Stomach (tissue), 19 donors: ENCODE measurements at places on chromosomes 6 and 20.

DNA sequence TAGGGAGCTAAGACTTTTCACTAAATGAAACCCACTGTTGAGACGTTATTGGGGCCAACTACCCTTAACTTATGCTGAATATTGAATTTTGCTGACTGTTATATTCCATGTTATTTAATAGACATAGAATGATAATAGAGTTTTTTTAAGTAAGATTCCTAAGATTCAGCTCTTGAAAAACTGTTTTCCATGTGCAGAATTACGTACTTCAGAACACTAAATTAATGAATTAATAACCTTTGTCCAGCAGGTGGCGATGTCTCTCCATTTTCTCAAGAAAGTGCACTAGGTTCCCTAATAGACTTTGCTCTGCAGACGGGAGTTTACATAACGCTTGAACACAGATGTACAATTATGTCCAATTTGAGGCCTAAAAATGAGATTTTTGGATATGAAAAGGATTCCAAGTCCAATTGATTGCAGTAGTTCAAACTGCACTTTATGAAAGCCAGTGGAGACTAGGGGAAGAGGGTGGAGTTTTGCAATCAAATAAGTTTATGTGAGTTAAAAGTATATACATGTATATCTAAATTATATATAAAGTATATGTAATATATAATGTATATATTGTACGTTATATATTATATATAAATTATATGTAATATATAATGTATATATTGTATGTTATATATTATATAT is 282.1 kb downstream of the UST start:
- DNase-seq: peak; percentile 95

DNA sequence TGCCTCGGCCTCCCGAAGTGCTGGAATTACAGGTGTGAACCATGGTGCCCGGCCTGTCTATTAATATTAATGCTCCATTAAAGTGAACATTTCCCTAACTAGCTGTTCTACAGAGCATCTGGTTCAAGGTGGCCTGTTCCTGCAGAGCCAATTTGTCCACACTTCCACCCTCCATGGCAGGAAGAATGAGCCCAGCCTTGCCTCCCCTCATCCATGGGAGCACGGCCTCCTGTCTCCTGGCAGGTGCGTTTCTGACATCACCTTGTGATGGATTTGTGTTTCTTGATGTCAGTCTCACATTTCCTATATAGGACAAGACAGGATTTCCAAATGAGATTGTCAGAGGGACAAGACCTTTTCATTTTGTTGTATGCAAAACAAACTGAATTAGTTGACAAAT is 105.7 kb upstream of the FRMD1 start:
- DNase-seq: no peak

GRCh38 chr20:64217539-64218221 is 37.9 kb upstream of the PCMTD2 start:
- no peak for DNase-seq

DNA sequence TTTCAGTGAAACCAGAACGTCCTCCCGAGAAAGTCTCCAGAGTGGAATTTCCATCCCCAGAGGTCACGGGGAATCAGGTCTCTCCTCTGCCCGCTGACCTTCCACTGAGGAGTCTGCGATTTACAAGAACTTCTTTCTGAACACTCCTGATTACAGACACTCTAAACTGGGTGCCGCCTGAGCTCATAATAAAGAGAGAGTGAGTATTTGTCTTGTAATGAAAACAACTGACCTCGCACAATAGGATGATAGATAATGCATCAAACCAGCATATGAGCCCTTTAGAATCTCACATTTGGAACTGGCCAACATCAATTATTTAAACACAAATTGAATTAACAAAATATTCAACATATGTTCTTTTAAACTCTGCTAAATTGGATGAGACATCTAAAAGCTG is 47.5 kb downstream of the DLL1 start:
- DNase-seq: no peak

GRCh38 chr20:24735263-24735662 is 213.8 kb upstream of the CST7 start:
- DNase-seq: no peak

DNA sequence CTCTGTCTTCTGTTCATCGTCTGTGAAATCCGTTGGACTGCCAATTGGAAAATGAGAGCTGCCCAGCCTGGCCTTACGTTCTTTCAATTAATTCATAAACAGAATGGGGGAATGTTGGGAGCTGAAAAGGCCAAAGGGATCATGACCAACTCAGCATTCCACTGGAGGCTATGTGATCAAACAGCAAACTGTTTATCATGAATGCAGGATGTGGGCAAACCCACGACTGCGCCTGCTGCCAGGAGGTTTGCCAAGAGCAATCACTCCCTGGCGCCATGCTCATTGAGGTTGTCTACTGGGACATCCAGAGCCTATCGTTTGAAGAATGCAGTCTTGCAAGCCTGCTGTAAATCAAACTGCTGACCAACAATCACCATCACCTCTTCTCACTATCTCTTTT is 9.3 kb upstream of the FKBP1A start:
- DNase-seq: no peak

DNA sequence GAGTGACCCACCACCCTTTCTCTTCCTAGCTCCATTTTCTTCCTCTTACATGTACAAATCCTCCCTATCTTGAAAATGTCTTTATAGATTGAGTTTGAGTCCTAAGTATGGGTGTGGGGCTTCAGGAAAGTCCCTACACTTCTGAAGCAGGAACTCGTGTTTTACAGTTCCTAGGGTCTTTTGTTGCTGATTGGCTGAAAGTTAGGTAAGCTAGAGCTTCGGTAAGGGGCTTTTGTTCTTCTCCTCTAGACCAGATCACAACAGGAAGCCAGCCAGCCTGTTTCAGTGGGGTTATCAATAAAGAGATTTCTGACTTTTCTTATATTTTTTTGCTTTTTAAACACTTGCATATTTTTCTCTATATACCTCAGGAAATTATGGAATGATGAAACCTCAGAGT is 51.3 kb downstream of the CNR1 start:
- no peak for DNase-seq

DNA sequence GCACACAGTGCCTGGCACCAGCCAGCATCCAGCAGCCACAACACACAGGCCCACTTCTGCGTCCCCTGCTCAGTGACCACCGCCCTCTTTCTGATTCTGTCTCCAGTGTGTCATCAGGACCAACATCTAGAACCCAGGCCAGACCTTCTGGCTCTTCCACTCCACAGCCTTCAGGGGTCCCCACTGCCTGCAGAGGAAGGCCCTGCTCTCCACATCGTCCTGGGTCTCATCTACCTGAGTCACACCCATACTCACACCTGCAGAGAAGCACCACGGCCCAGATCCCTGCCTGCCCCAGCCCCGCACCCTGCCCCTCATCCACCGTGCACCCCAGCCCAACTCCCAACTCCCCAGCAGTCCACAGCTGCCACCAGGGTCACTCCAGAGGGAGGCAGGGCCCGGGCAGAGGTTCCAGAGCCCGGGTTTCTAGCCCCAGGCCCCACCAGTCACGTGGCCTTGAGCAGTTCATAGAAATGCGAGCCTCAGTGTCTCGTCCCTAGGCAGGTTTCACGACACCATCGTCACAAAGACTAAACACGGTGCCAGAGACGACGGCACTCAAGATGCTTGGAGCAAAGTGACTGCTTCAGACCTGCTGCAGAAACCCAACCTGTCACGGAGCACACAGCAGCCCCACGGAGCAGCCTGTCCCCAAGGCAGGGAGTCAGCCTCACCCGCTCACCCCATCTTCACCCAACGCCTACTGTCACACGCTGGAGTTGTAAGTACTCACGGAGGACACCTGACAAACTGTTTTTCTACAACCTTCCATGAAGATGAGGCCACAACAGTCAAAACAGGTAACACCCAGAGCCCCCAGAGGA is 16.1 kb downstream of the TAF4 start:
- no peak for DNase-seq

- DNase-seq: peak; percentile 33
These were observed 29.6 kb upstream of the VAPB start for GRCh38 chr20:58359441-58359840.

DNA sequence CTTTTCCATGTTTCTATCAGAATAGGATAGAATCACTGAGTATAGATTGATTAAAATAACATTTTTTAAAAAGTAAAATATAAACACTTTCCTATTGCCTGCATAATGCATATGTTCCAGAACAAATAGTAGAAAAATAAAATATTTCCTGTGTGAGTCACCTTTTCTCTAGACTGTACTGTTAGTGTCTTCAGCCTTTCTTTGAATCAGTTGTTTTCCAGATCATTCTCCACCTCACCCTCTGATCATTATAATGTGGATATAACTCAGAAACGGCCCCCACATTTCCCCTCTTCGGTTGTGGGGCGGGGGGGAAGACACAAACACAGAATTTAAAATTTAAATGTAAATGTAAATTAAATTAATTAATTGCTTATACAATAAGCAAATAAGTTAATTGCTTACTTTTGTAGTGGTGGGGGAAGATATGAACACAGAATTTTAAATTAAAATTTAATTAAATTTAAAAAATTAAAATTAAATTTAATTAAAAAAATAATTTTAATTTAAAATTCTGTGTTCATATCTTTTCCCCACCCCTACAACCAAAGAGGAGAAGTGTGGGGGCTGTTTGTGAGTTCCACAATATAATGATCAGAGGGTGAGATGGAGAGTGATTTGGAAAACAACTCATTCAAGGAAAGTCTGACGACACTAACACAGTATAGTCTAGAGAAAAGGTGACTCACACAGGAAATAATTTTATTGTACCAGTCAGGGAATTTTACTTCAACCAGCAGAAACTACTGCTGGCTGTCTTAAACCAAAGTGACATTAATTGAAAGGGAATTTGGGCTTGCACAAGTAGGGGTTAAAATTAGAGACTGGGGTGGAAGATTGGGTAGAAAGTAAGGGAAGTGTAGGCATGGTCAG is 37.1 kb upstream of the PROKR2 start:
- no peak for DNase-seq

GRCh38 chr6:165889636-165890403 is 226.8 kb upstream of the PDE10A start:
- peak; percentile 62 for DNase-seq

DNA sequence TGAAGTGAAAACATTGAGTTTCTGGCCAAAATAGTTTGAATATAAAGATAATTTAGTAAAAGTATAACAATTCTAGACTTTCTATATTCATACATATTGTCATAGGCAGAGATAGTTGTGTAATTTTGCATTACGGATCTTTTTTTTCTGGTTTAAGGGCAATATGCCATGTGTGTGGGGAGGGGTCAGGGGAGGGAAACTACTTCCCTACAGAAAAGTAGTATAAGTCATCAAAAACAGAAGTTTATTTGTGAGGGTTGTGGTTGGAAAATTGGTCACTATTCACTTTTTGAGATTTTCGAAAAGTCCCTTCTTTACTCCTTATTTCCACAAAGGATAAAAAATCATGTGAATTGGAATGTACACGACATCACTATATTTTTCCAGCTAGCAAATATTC is 288.2 kb upstream of the PREP start:
- no peak for DNase-seq
